GM23248 (cell line): ENCODE measurements at places on chromosomes 16 and 17.

DNA sequence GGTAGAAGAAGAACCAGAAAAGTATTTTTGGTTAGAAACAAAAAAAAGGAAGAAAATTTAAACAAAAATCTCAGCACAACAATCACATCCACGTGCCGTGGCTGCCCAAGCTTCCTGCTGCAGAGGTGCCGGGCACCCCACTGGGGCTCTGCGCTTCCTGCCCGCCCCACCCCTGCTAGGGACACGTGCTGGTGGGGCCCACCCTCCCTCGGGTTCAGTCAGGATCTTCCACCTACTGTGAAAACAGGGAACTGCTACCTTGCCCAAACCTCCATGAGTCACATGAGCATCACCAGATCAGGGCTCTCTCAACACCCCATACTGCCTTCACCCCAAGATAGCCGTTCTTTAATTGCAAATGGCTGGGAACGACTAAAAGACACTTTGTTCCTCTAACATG is 24.4 kb upstream of the CYTH1 start:
- no peak for DNase-seq

GRCh38 chr17:72393553-72393952 is 272.7 kb downstream of the SOX9 start:
- peak; percentile 85 for DNase-seq

DNA sequence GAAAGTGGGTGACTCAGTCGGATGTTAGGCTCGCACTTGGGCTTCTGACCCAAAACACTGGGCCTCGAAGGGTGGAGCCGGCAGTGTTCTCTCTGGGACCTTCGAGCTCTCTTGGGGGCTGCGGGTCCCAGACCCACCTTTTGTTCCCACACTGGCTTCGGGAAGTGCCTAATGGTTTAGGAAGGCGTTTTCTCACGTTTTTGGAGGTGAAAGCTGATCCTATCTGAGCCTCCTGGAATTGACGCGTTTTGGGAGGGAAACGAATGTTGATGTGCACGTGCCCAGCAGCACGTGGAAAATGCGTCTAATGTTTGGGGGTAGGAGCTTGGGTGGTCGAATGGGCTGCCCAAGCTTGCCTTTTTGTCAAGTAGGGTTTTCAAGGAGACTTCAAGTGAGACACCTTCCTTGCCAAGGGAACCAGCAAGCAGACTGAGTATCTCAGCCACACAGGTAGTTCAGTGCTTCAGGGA is 666 bp downstream of the HGS start:
- no peak for DNase-seq

GRCh38 chr17:40545660-40546059 is 19.6 kb downstream of the CCR7 start:
- DNase-seq = no peak

- DNase-seq = peak; percentile 70
Observed at GRCh38 chr16:75653922-75654321, 6.3 kb downstream of the TERF2IP start.

GRCh38 chr17:48752399-48753288 is 24.1 kb upstream of the HOXB13 start:
- DNase-seq = no peak

DNA sequence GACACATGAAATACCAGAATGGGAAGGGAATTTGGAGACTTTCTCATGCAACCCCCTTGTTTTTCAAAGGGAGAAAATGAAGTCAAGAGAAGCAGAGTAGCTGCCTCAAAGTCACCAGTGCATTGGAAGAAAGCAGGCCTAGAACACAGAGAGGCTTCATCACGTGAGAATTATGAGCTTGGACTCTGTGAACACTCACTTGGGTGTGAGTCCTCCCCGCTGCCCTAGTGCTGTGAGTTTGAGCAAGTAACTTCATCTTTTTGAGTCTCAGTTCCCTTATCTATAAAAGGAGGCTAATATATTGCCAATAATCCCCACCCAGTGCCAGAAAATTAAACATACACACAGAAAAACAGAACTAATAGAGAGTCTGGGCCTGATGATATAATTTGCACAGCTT is 315.8 kb downstream of the XYLT1 start:
- DNase-seq = no peak

DNA sequence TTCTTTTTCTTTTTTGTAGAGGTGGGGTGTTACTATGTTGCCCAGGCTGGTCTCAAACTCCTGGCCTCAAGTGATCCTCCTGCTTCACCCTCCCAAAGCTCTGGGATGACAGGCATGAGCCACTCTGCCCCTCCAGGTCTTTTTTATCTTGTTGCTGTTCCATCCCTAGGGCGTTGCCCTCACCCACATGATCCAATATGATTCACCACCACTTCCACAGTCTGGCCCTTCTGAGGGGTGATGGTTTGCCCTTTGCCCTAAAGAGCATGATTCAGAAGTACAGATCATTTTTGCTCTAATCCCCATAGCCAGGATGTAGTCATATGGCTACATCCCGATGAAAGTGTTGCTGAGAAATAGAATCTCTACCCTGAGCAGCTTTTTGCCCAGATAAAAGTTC is 18.8 kb downstream of the STX4 start:
- peak; percentile 97 for DNase-seq

GRCh38 chr16:85313526-85314301 is 201.4 kb upstream of the CIBAR2 start:
- peak; percentile 48 for DNase-seq

- no peak for DNase-seq
Observed at GRCh38 chr17:68840073-68840472, 115.1 kb downstream of the ABCA8 start.

GRCh38 chr17:68906638-68907037 is 48.6 kb downstream of the ABCA8 start:
- DNase-seq = peak; percentile 26

DNA sequence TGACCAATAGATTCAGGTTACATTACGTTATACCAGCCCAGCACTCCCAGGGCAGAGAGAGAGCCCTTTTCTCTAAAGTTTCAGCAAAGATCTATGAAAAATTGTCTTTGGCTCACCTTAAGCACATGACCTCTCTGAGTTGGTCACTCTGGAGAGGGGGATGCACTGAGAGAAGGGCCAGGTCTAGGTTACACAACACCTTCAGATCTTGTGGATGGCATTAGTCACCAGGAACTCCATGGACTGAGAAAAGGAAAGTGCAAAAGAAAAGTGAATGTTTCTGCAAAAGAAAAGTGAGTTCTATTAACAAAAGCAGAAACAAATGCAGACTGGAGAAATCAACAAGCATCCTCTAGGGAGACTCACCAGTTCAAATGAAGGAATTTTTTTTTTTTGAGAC is 253.3 kb upstream of the SALL1 start:
- peak; percentile 23 for DNase-seq

- peak; percentile 94 for DNase-seq
Observed at GRCh38 chr17:43398724-43399595, at the start of gene ARL4D. ARL4D (plus strand) TSS chr17:43398993; CDS start chr17:43399733, 740 bp downstream.

GRCh38 chr17:38702166-38702915 is 2.7 kb upstream of the MLLT6 start:
- DNase-seq = peak; percentile 92

DNA sequence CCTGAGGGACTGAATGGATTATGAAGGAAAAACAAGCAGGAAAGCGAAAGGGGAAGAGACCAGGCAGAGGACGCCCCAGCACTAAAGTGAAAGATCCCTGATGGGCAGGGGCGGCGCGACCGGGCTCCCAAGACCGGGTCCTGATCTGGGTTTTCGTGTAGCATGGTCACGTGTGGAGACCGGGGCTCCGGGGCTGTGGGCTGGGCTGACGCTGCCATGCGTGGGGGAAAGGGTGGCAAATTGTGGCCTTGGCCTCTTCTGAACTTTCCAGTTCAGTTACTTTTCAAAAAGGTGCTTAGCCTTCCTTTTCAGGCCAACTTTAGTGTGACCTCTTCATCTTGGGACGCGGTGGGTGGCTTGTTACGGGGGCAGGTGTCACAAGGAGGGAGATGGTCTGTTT is 57.5 kb downstream of the METRNL start:
- no peak for DNase-seq

GRCh38 chr16:83942815-83943515 is 10.1 kb upstream of the OSGIN1 start:
- DNase-seq = no peak

DNA sequence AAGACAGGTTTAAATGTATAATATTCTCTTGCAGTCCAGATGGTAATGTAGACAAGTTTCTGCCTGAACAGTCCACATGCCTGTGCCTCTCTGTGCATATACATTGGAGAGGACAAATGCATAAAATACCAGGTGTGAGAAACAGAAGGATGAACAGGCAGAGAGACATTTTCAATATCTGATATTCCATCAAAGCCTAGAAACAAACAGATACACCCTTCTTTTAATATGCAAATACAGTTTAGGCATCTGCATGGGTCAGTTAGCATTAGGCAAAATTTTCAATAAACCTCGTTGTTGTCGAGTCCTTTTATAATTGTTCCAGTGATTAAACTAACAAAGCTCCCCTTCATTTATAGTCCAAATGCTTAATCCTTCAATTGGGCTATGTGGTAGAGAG is 897 bp downstream of the OMG start:
- no peak for DNase-seq

DNA sequence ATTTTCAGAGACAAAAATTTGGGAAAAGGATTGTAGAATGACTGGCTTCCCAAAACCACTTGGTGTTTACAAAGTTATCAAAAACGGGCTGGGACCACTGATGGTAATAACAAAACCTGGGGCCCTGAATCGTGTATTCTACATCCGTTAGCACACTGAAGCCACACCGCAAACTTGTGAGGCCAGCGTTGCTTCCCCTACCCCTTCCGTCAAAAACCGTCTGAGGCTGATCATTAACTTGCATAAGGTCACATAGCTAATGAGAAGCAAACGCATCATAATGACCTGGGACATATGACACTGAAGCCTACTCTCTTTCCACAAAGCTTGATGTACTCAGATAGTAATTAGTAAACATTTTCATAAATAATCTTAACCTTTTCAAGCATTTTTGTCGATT is 704.3 kb downstream of the MAF start:
- no peak for DNase-seq

GRCh38 chr16:54030451-54030850 is 256.1 kb downstream of the IRX3 start:
- DNase-seq = no peak

- peak; percentile 84 for DNase-seq
Observed at GRCh38 chr16:55661941-55662643, 6.3 kb downstream of the SLC6A2 start.

- DNase-seq = no peak
Observed at GRCh38 chr16:66900721-66901441, 17.8 kb downstream of the CDH16 start.
